ENCODE measurements at places on chromosomes 3 and 15. TPM values are rescaled to one million over a fixed set of nuclear protein-coding genes. Genes with fewer than 3 reads are reported as not detected.

GRCh38 chr15:46682969-46683791, 1034.1 kb upstream of the SEMA6D start:
- no peak for DNase-seq

DNA sequence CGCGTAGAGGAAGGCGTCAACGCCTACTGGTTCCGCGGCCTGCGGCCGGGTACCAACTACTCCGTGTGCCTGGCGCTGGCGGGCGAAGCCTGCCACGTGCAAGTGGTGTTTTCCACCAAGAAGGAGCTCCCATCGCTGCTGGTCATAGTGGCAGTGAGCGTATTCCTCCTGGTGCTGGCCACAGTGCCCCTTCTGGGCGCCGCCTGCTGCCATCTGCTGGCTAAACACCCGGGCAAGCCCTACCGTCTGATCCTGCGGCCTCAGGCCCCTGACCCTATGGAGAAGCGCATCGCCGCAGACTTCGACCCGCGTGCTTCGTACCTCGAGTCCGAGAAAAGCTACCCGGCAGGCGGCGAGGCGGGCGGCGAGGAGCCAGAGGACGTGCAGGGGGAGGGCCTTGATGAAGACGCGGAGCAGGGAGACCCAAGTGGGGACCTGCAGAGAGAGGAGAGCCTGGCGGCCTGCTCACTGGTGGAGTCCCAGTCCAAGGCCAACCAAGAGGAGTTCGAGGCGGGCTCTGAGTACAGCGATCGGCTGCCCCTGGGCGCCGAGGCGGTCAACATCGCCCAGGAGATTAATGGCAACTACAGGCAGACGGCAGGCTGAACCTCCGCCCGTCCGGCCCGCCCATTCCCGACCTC, 4.1 kb downstream of the ISLR2 start:
- DNase-seq: peak; percentile 79

GRCh38 chr15:75302318-75302717, 19.7 kb downstream of the GOLGA6D start:
- no peak for DNase-seq

DNA sequence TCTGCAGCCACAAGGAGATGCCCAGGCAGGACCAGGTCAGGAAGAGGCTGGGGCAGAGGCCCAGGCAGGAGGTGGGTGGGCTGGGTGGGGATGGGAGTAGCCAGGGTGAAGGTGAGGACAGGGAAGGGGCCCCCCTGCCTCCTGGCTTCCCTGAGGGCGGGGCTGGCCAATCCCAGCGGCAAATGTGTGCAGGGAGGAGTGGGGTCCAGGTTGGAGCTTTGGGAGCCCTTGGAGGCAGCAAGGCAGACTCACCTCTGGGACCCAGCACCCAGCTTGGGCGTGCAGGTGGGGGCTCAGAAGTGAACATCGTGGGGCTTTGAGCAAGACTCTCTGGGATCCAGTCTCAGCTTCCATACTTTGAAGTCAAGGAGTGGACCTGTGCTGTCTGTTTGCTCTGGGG, 25.2 kb downstream of the GP9 start:
- no peak for DNase-seq

- DNase-seq: no peak
These were observed 118.4 kb upstream of the ROBO1 start for GRCh38 chr3:79886204-79886603.

GRCh38 chr3:194587438-194587931, 45.7 kb downstream of the TMEM44 start:
- peak; percentile 89 for DNase-seq

DNA sequence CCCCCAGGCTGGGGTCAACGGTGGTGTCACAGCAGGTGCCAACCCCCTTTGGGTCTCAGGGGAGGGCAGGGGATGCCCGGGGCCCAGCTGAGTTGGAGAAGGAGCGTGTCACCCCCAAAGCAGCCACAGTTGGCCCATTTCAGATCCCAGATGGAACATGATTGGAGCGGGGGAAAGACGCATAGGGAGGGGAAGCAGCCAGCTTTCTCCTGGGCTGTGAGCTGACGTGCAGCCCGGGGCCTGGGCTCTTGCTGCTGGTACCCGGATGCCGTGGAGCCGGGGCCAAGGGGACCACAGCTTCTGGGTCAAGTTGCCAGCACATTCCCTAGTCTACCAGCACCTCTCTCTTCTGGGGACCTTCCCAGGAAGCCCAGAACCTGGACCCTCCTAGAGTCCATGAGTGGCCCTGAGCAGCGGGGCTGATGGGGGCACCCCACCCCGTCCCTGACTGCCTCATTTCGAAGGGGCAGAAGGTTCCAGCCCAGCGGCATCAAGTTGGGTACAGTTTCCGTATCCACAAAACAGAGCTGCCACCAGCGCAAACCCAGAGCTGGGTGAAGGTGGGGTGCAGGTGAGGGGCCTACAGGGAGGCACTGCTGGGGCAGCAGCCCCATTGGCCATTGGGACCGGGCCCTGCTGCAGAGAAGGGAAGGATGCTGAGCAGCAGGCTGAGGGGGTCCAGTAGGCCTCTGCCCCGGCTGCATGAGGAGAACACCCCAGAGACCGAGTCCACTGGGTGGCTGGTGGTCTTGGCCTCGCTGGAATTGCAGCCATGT, 148.8 kb downstream of the NSMCE3 start:
- DNase-seq: no peak

DNA sequence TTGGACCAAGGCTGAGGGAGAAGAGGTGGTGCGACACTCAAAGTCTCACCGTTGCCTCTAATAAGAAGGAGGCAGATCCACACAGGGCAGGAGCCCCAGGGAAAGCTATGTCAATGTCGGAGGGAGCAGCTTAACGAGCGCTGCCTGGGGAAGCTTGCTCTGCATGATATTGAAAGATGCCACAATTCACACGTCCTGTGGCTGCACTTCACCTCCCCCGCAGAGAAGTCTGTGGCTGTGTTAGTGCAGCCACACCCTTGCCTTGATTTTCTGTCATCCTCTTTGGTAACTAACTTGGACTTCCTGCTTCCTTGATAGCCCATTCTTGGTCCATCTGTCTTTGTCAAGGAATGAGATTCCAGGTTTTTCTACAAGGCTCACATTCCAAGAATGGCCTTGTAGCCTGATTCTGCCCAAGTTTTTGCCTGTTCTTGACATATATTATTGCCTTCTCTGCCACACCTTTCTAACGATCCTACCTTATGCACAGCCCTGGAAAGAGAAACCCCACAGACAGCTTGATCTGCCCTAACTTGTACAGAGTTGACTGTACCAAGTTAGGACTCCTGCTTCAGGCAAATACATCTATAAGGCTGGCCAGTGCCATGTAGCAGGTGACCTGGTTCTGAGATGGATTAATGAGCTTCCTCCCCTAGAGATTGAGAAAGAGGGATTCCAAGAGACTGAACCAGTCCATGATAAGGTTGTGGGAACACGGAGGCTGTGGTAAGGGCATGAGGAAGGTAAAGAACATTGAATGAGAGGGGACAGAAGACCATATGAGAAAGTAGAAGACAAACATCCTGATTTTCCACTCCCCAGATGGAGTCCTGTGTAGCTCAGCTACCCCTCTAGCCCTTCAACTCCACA, 153.0 kb upstream of the WNT5A start:
- DNase-seq: no peak

DNA sequence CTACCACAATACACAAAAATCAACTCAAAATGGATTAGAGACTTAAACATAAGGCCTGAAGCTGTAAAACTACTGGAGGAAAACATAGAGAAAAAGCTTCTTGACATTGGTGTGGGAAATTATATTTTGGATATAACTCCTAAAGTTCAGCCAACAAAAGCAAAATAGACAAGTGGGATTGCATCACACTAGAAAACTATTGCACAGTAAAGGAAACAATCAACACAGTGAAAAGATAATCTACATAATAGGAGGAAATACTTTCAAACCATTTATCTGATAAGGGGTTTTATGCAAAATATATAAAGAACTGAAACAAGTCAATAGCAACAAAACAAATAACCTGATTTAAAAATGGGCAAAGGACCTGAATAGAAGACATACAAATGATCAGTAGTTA, 37.6 kb upstream of the TP63 start:
- DNase-seq: no peak

DNA sequence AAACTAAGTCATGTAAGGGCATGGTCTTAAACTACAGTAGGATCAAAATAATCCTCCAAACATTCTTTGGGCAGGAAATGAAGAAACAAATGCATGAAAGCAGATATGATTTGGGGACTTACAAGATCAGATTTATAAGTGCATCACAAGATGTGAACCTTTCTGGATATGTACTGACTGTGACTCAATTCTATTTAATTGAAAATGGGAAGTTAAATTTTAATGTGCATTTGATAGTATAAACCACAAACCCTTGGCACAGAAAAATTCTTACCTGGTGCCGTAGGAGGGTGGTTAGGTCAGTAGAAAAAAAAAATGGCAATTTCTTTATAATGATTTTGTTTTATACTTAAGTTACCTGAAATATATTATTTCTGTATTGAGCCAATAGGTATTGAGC, 262.5 kb upstream of the TGFBR2 start:
- DNase-seq: no peak

DNA sequence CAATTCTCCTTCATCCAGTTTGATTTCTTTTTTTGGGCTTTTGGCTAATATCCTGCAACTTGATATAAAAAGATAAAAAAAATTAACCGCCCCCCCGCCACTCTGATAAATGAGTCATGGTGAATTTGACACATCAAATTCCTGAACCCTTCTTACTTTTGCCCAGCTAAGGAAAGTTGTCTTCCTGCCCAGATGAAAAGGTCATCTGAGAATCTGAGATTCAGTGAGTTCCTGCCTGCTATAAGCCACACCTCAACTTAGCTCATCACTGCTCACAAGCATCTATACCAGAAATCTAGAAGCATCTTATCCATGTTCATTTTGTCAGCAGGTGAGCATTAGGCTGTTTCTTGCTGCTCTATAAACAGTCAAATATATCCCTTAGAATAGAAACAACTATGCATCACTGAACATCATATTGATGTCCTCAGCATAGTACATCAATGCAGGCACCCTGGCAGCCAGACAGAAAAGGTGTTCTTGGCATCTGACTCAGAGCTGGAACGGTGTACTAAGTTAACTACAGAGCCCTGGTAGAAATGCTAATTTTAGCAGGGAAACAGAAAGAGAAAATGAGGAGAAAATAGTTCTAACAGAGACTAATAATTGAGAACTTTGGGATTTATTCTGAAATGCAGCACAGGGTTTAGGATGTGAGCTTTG, 77.1 kb downstream of the SEMA6D start:
- no peak for DNase-seq

DNA sequence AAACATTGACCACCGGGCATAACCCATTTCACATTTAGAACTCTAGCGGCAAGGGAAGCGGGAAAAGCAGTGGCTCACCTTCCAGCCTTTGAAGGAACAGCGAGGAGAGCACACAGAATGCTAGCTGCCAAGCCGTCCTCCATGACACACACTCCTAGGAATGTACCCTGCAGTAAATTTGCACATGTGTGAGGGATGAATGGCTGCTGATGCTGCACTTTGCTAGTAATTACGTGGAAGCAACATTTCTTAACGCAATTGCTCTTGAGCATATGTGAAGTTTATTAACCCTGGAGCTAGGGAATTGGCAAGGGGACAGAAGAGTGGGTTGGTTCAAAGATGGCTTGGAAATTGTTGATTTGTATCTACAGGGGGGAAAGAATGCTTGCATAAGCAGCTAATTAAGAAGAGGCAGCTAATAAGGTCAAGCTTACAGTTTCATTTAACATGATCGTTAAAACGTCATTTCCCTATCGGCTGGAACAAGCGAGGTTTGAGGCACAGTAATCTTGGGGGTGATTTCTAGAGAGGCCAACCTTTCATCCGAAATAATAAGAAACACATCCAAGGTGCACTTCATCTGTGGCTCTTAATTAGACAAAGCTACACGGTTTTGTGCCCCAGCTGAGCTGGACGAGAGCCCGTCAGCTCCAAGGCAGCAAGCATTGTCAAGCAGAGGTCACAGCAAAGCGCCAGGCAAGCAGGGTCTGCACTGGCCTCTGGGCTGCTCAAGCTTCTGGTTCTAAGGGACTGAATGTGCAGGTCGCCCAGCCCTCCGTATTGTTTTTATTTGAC, 123.4 kb downstream of the CHSY1 start:
- peak; percentile 75 for DNase-seq

DNA sequence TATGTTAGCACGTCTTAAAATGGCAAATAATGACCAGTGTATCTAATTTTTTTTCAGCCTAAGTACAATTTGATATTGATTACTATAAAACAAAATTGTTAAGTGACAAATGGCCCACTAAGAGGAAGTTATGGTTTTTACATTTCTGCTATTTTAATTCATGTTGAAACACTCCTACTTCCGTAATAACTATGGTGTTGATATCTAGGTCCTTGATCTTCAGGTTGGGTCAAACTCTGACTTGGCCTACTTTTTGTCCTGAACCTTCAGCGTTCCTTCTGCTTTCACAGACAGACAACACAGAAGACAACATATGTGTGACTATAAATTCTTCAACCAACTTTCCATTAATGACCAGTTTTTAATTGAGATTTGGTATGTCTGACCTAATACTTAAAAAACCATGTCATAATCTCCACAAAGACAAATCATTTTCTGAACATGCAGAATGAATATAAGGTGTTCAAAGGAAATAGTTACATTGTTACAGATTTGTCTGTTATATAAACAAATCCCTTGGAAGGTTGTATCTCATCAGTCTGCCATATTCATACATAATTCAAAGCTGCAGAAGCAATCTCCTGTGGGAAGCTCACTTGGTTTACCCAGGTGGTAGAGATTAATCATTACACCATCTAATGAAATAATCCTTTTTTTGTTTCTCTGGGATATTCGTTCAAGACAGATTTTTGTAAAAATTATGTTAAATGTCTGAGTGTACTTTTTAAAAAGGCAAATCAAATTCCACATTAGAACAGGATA, 92.1 kb upstream of the TSPAN3 start:
- no peak for DNase-seq

DNA sequence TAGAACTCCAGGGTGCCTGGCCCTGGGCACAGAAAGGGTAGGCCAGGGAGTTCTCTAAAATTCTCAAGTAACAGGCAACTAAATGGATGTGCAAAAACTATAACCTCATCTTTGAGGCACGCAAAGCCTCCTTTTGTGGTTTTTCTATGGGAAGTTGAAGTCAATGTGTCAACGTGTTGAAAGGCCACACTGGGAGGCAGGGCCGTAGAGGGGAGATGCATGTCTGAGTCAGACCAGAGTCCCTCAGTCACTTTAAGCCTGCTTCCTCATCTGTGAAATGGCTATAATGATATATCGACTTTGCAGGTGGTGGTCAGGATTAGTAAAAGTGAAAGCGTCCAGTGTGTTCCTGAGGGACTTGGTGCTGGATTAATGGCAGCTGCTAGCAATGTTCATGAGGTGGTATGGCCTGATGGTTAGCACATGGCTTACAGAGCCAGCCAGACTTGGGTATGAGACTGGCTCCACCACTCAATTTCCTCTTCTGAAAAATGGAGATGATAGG, 17.0 kb downstream of the TGM5 start:
- DNase-seq: no peak

The SPTBN5 gene
- total RNA-seq: 1.9 TPM

The SH3GL3 gene
- 0.48 TPM for total RNA-seq

The GOLGA6L7 gene
- not detected for total RNA-seq

The CHDH gene
- total RNA-seq: 1.1 TPM

The COL8A1 gene
- total RNA-seq: 264 TPM

The ENTPD3 gene
- 2.2 TPM for total RNA-seq

The OR5H6 gene
- not detected for total RNA-seq

The AMT gene
- 11.3 TPM for total RNA-seq

The STAB1 gene
- 339 TPM for total RNA-seq
